Thoracic aorta (tissue), 2 donors: ENCODE measurements at places on chromosomes 11 and 22.
A peak's percentile ranks its signal among the peaks of the same experiment; 100 is the strongest.

DNA sequence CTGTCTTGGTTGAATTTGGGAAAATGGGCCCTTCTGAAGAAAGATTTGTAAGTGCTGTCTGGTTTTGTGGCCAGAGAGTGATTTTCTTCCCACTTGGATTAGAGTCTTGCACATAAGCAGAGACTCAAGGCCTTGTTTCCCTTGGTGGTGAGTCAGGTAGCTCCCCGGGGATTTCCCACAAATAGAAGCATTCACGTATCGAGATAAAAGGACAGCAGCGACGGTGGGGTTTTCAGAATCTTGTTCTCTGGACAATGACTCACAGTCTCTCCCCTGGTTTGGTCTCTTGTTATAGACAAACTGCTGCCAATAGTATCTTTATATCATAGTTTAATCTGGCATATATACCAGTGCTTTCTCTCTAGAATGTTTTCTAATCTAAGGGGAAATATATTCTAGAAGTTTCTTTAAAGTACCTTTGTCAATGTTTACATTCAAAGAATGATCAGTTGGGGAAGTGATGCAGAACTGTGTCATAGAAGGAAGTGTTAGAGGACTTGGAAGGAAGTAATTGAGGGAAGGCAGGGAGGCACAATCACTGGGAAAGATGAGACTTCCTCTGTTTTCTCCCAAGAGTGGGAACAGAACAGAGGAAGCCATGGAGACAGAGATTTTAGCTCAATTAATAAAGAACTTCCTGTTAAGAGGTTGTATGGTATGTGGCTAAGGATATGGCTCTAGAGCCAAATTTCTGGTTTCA is 18.1 kb downstream of the POLA2 start:
- peak; percentile 56 for DNase-seq

- no peak for DNase-seq
These were observed 6.3 kb downstream of the HRAS start for GRCh38 chr11:528815-529727.

DNA sequence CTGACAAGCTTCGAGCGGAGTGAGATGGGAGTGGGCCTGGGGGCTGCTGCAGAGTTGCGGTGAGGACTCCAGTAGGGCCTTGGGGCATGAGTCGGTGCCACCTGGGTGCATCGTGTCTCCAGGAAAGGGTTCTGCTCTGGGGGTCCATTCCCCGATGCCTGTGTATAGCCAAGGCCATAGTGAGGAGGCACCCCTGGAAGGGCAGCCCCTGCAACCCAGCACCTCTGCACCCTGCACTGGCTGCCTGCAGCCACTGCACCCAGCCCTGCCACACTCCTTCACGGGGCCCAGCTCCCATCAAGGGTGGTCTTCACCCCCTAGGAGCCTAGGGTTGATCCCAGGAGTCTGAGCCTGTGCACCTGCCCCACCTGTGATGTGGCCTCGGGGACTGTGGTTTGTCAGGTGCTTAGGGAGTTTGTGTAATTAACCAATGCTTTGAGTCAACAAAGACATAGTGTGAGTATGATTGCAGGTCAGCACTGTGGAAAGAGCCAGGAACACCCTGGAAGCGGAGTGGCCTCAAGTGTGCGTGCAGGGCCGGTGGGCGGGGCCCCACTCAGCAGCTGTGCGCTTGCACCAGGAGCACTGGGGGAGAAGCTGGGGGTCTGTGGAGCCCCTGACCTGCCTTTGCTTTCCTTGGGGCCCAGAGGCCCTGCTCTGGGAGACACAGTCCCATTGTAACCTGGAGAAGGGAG is 1299.3 kb downstream of the BRD1 start:
- DNase-seq: no peak

DNA sequence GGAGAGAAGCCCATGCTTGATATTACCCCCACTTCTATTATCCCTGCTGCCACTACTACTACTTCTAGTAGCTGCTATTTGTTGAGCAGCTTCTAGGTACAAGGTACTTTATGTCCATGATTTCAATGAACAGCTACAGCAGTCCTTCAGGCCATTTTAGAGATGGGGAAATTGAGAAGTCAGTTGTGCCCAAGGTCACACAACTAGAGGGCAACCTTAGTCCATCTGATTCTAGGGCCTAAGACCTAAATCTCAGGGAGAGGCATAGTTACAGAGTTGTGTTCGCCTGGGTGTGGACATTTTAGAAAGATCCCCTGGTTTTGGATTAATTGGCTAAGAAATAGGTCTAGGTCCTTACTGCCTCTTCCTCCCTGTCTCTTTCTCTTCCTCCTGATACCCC is 52.3 kb downstream of the MICAL2 start:
- DNase-seq: no peak
